ENCODE measurements at places on chromosomes 6 and 20.

GRCh38 chr6:121236984-121237383 is 97.3 kb downstream of the TBC1D32 start:
- DNase-seq: no peak

DNA sequence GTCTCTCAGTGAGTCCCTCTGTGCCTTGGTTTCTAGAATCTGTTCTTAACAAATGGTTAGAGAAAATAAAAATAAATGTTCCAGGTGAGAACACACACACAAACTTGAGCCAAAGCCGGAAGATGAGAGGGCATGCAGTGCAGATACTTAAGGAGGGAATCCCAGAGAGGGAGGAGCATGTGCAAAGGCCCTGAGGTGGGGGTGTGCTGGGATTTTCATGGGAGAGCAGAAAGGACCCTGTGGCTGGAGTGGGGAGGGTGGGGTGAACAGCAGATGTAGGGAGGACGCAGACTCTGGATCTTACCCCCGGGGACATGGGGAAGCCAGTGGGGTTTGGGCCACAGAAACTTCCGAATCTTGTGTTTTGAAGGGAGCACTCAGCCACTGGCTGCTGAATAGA is 17.5 kb downstream of the TFAP2C start:
- DNase-seq: no peak

GRCh38 chr20:57680131-57680716 is 29.6 kb downstream of the PMEPA1 start:
- DNase-seq: no peak

GRCh38 chr20:45575931-45576330 is 3.2 kb downstream of the WFDC8 start:
- DNase-seq: no peak

DNA sequence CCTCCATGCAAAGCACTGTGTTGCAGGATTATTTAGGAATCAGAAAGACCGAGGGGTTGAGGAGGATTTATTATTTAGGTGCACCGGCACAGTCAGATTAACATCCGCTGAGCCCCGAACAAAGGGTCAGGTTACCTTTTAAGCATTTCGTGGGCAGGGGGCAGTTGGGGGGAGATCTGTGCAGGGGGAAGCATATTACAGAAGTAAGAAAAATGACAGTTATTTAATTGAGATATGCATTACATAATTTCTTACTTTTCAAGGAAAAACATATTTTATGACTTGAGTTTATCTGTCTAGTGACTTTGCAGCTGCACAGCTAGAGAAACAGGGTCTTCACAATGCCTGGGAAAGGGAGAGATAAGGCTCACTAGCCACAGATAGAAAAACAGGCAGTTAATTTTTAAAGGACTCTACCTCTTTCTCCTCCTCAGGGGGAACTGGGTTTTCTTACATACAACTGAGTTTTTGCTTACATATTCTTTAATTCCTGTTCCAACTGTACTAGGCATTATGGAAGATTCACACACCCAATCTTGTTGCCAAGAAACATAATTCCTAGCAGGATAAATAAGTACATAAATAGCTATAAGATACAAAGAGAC is 1.7 kb upstream of the HINT3 start:
- DNase-seq: no peak

Data from EL (cell line).